ENCODE measurements at places on chromosomes 11 and 22.

DNA sequence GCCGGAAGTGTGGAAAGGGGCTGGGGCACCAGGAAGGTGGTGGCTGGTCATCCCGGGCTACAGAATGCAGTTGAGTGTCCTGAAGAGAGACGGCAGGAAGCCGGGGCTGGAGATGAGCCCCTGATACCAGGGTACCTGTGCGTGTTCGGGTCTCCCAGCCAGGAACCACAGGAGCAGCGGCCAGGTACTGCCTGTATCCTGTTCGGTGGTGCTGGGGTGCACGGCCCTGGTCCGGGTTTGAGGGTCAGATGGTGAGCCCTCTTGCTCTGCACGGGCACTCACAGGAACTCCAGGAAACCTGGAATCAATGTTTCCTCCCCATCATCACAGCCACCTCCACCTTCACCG lies 253.1 kb upstream of the B3GAT1 start:
- DNase-seq: peak; percentile 64

- no peak for DNase-seq
These were observed 97.6 kb downstream of the FAT3 start for GRCh38 chr11:92322225-92322624.

GRCh38 chr11:31921081-31921480 lies 110.0 kb upstream of the PAX6 start:
- DNase-seq: no peak

DNA sequence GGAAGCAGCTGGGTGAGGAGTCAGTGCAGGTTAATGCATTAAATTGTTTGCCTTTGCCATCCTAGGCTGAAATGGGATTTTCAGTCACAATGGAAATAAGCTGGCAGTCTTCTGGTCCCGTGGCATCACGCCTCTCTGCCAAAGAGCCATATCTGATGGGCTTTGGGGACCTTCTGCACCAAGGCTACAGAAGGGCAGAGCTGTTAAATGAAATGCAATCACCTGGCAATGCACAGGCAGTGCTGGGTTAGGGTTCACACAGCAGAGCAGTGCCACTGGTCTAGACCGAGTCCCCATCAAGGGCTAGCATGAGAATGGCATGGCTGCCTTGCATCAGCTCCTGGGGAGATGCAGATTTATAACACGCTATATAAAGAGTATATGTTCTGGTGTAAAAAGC lies 749.2 kb downstream of the NTM start:
- DNase-seq: no peak

DNA sequence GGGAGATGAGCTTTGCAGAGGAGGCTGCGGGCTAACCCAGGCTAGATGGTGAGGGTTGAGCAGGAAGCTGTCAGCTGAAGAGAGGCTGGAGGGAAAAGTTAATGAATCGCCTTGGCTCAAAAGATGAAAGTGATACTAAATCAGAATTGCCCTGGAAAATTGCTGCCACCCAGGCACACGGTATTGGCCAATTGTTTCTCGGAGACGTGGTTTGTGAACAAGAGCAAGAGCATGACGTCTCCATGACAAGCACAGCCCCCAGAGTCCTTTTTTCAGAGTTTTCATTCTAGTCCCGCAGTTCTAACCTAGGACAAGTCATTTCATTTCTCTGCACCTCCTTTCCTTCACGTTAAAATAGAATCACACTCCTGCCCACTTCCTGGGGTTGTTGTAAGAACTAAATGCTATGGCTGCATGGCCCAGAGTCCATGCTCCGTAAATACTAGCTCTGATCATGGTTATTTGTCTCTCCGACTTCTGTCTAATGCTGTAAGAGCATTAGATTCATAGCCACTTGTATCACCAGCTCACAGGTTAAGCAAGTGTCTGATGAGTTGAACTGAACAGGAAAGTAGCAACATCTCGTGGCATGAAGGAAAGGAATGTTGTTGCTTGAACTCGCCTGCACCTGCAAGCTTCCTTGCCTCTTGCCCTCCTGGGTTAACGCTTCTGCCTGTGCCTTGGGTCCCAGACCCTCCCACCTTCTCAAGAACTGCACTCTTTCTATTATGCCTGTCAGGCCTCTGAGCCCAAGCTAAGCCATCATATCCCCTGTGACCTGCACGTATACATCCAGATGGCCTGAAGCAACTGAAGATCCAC lies 33.8 kb upstream of the NUP50 start:
- DNase-seq: peak; percentile 11

DNA sequence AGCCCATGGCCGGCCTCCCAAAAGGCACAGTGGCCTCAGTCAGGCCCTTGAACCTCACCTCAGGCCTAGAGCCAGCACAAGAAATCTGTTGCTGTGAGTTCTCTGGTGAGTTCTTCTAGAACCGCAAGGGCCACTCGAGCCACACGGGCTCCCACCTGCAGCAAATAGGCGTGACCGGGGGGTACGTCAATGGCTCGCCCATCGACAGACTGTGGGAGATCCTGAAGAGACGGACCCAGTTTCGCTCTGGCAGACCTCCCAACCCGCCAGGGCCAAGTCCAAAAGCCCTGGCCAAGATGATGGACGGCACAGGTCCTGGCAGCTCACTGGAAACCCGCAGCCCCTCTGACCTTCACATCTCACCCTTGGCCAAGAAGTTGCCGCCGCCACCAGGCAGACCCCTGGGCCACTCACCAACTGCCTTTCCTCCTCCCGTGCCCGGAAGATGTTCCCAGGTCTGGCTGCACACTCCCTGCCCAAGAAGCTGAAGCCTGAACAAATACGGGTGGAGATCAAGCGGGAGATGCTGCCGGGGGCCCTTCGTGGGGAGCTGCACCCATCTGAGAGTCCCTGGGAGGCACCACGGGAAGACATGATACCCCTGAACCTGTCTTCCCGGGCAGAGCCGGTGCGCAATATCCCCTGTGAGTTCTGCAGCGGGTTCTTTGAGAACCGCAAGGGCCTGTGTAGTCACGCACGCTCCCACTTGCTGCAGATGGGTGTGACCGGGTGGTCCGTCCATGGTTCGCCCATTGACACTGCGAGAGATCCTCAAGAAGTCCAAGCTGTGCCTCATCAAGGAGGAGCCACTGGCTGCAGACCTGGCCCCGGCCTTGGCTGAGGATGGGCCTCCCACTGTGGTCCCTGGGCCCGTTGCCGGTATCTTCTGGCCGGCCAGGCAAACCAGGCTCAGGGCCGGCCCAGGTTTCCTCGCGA lies 544.2 kb upstream of the CCDC179 start:
- no peak for DNase-seq

GRCh38 chr11:70885281-70886231 lies 366.8 kb downstream of the SHANK2 start:
- DNase-seq: no peak

- DNase-seq: no peak
These were observed 16.2 kb downstream of the MADD start for GRCh38 chr11:47285969-47286770.

Measured in vagina (tissue), 2 donors.